Activated CD4-positive, alpha-beta memory T cell treated with anti-CD3 and anti-CD28 coated beads for 36 hours (primary cell): ENCODE measurements at places on chromosomes 5 and 9.

- no peak for DNase-seq
Observed at GRCh38 chr5:89844548-89844947, 565.0 kb downstream of the CETN3 start.

- no peak for DNase-seq
Observed at GRCh38 chr5:143511736-143512135, 108.2 kb upstream of the NR3C1 start.

- no peak for DNase-seq
Observed at GRCh38 chr9:14238518-14238917, 75.4 kb downstream of the NFIB start.

DNA sequence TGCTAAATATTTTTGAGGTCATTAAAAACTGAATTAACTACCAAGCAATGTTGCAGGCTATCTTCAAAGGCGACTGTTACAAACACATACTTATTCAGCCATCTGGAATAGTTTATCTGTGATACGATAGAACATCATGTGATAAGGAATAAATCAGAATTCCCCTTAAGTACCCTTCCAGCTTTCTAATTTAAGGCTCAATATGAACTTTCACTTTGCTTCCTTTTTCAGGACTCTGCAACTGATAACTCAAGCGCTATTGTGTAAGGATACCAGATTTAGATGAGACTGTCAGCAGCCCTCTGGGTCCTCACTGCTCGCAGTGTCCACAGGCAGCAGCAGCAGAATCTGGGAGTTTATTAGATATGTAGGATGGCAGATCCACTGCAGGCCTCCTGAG is 416.3 kb downstream of the SPATA31D1 start:
- DNase-seq = no peak

DNA sequence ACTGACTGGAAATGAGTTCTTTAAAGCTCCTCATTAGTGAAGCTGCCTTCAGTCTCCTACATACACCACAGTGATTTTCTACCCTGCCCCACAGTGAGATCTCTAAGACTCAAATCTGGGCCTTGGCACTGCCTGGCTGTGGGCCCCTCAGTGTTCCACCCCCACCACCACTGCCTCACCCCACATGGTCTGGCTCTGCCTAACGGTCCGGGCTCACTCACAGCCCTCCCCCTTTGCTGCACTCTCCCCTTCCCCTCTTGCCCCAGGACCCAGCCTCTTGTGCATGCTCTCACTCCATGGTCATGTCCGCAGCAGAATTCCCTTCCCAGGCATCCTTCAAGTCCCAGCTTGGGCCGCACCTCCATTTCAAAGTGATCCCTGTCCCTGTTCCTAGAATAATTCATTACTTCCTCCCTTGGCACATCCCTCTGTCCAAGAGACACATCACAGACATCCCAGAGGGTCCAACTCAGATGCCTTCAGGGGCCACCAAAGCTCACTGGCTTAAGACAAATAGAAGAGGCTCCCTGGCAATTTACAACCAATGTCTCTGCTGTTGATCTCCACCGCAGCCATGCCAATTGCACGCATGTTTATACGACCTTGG is 56.7 kb downstream of the HRH2 start:
- no peak for DNase-seq

DNA sequence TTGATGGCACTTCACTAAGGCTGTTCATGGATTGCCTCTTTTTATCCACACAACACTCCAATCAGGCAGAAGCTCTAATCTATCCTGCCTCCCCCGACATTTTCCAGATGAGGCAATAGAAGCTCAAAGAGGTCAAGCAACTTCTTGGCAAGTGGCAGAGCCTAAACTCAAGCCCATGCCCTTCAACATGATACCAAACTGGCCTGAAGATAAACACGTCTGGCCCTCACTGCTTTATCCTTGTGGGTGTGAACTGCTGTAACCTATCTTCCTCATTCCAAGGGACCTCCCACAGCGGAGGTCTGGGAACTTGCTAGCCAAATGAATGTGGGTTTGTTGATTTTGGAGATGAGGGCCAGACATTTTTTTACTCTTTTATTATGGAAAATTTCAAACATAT is 9.5 kb downstream of the SLC35A4 start:
- no peak for DNase-seq

DNA sequence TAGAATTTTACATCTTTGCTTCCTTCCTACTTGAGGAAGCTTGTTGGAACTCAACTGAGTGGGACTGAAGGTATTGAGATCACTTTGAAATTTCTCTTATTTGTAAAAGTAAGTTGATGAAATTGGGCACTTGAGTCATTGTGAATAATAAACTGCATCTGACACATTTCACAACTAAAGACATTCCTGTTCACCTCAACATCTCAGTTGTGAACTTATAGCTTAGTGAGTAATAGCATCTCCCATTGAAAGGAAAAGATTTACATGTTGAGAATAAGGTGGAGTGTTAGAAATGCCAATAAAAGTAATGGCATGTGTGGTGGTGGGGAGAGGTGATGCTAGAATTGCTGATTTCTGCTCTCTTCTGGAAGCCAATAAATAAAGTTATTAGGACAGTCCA is 145.0 kb downstream of the SLC24A2 start:
- DNase-seq = no peak

- DNase-seq = no peak
Observed at GRCh38 chr5:11617080-11617479, 287.2 kb downstream of the CTNND2 start.

GRCh38 chr9:134187891-134188385 is 23.6 kb upstream of the RNU6ATAC start:
- no peak for DNase-seq

DNA sequence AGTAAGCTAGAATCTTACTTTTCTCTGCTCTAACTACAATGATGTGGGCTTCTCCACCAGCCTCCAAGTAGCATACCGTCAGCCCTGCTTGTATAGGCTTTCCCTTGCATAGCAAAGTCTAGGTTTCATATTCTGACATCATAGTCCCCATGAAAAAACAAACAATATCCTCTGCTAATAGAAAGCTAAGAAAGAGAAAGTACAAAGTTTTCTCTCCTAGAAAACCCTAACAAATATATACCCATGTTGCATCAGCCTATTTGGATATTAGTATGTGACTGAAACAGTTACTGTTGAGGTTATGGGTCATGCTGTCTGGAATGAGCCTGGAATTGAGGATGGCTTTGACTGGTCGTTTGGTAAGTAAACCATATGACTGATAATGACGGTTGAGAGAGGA is 1696.0 kb downstream of the MAT2B start:
- no peak for DNase-seq

DNA sequence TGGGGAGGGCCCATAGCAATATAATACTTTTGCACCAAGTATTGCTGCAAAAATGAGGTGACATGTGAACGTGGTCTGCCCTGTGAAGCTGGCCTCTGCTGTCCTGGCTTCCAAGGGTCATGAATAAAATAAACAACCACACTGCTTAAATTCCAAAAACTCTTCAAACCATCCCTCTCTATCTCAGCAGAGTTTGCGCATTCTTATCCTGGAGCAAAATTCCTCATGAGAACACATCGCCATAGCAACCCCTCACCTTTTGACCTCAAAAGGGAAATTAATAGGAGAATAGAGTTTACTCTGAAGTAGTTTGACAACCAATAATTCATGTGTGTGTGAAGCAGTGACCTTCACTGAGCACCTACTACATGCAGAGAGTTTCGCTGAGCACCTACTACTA is 342.9 kb downstream of the SPOCK1 start:
- DNase-seq = no peak

- no peak for DNase-seq
Observed at GRCh38 chr5:144017119-144017518, 153.3 kb downstream of the YIPF5 start.

- no peak for DNase-seq
Observed at GRCh38 chr9:13628526-13628925, 349.0 kb upstream of the MPDZ start.

DNA sequence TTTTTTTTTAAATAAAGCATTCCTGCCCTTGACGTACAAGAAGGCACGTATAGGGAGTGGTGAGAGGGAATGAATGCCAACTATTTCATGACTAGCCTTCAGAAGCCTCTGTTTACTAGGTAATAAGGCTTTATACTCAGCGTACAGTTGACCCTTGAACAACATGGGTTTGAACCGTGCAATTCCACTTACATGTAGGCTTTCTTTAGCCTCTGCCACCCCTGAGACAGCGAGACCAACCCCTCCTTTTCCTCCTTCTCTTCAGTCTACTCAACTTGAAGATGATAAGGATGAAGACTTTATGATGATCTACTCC is 22.5 kb downstream of the CDC42SE2 start:
- no peak for DNase-seq

GRCh38 chr5:135141303-135142268 is 107.6 kb upstream of the PITX1 start:
- no peak for DNase-seq

- no peak for DNase-seq
Observed at GRCh38 chr9:89304020-89304833, 6.8 kb upstream of the CKS2 start.

- DNase-seq = no peak
Observed at GRCh38 chr5:166713295-166713694, 1578.2 kb upstream of the WWC1 start.

- no peak for DNase-seq
Observed at GRCh38 chr9:112169368-112169767, 5.7 kb downstream of the SUSD1 start.

GRCh38 chr5:97085459-97086181 is 56.8 kb downstream of the LIX1 start:
- DNase-seq = no peak

GRCh38 chr5:141966963-141967333 is 2.0 kb upstream of the RNF14 start:
- no peak for DNase-seq

DNA sequence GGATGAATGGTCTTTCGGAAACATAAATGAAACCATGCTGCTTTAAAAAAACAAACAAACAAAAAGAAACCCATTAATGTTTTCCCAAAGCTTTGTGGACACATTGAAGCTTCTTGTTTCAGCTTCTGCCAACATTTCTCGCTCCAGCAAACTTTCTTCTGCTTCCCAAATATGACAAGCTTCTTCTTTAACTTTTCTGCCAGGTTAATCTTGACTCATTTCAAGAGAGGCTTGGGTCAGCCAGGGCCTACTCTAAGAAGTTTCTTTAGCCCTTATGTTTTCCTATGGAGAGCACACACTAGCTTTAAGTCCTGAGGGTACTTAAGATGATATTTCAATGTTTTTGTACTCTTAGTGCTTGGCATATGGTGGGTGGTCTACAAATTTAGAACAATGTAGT is 6.1 kb downstream of the ANXA1 start:
- no peak for DNase-seq

DNA sequence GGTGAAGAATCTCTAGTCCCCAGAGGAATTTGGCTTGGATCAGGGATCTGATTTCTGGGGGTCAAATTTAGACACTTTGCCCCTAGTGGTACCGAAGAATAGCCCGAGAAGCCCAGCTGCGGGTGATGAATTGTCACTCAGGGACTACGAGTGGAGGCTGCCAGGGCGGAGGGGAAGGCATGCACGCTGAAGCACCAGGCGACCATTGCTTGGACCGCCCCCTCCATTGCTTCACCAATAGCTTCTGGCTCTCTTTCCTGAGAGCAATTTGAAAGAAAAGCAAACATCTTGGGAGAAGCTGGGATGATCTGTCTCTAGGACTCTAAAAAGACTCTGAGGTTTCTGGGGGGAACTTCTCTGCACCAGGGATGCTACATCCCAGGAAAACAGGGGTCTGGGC is 137.6 kb downstream of the CRB2 start:
- DNase-seq = no peak
